Fibroblast of skin of right biceps (primary cell): ENCODE measurements at places on chromosomes 5 and 9.

- no peak for DNase-seq
Measured at GRCh38 chr9:84002344-84002743, 21.7 kb downstream of the RMI1 start.

DNA sequence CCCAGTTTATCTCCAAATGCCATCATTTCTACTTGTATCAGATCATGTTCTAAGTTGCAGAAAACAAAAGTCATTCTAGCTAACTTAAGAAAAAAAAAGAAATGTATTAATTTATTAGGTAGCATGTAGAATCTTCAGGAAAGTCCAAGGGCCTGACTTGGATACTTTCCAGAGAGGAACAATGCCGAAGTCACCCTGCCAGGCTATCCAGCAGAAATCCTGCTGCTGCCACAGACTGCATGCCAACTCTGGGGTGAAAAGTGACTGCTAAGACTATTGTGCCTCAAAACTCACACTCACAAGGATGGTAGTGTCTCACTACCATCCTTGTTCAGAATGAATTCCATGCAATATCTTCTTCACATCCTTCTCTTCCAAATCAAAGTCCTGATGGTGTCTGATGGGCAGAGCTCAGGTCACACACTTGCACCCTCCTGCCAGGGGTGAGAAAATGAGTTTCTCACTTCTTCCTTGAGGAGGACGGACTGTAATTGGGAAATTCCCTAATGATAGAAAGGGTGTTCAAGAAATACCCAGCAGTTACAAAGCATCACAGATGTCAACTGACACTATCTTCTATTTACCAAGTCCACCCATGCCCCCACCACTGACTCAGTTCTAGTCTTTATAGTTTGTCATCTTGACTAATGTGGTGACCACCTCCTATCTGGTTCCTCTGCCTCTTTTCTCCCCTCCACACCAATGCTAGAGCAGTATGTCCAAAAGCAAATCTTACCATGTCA lies 279.4 kb downstream of the CWC27 start:
- DNase-seq, result no peak

DNA sequence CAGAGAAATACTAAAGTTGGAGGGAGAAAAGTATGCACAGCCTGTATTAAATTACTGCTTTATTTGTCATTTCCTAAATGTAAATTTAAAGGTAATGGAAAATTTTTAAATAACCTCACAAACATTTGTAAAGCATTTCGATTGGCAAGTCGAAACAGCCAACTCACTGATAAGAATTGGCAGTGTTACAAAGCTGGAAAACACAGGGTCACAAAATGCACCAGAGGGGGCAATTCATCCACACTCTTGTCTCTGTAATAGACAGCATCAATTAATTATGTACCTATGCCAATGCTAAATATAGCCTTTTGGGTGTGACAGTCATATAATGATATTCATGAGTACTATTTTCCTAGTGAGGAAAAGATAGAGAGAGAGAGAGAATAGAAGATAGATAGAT lies 140.6 kb upstream of the PRLR start:
- no peak for DNase-seq

GRCh38 chr5:157464519-157465171 lies 4.6 kb downstream of the NIPAL4 start:
- DNase-seq, result peak; percentile 95

GRCh38 chr9:112005939-112006338 lies 109.3 kb downstream of the UGCG start:
- DNase-seq, result no peak

DNA sequence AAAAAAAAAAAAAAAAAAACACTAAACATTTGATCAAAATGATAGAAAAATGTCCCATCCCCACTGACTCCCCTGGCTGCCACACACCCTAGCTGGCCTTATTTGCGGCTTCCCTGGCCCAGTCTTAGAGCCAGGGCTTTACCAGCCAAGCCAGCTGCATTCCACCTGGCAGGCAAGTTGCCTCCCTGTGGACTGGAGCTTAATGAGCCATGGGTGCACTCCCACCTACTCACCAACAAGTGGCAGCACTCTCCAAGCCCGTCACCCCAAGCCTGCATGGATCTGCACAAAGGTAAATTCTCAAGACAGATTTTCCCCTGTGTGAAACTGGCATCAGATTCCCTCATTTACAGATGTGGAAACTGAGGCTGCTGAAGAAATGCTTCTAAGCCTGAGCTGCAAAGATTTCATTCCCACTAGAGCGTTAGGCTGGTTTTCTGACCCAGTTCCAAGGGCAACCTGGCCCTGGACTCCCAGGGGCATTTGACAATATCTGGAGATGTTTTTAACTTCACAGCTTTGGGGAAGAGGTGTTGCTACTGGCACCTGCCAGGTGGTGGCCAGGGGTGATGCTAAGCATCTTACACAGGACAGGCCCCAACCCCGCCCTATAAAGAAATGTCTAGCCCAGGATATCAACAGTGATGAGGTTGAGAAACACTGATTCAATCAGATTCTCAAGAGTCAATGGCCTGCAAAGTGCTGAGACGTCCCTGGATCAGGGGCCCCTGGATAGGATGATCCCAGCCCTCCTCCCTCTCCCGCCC lies 21.9 kb upstream of the VDAC1 start:
- DNase-seq, result peak; percentile 51

DNA sequence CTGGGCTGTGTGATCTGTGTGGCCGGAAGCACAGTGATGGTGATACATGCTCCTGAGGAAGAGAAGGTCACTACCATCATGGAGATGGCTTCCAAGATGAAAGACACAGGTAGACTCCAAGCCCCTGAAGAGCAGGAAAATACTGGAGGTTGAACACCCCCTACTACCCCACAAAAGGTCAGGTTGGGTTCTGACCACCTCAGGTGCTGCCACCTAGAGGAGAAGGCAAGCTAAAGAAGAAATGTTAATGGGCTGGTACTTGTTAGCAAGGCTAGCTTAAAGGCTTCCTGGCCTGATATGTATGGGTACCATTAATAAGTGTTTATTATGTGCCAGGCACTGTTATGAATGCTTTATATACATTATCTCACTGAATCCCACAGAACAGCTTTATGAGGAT lies 11.7 kb downstream of the NIPAL4 start:
- DNase-seq, result peak; percentile 40

DNA sequence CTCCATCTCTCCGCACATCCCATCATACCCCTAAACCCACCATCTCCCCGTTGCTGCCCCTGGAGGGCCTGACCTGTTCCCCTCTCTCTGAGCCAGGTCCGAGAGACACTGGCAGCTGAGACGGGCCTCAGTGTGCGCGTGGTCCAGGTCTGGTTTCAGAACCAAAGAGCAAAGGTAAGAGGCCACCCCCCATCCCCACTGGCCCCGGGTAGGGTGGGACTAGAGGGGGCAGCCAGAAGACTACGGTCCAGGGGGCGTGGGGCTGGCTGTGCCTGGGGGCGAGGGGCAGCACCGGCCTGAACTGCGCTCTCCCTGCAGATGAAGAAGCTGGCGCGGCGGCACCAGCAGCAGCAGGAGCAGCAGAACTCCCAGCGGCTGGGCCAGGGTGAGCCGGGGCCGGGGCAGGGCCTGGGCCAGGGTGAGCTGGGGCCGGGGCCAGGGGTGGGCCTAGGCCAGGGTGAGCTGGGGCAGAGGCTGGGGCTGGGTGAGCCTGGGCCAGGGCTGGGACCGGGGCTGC lies 79.8 kb downstream of the LMX1B start:
- no peak for DNase-seq

DNA sequence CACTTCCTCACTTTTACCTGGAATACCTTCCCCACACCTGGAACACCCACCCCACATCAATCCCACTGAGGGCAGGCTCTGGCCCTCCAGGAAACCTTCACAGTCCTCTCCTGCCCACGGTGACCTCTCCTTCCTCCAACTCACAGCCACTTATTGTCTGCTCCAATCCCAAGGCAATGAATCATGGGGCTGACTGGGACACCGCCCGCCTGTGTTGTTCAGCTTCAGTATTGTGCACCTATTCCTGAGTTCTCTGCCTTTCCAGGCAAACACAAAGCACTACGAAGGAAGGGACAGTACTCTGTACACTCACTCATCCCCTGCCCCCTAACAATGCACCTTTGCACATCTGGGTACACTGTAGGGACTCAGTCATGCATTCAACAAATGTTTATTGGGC lies 7.3 kb downstream of the PCDH1 start:
- DNase-seq, result no peak

- DNase-seq, result no peak
Measured at GRCh38 chr5:168752012-168752411, 172.8 kb upstream of the PANK3 start.

DNA sequence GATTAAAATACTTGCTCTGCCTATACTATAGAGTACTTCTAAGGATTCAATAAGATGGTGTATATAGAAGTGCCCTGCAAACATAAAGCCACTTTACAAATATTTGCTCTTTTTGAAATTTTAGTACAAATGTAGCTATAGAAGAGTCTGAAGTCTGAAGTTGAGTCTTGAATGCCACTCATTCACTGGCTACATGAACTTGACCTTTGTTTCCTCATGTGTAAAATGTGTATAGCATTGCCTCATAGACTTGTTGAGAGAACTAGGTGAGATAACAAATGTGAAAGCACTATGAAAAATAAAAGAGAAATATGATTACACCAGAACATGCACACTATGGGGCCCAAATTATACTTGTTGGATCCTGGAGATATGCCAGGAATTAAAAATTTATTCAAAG lies 244.7 kb downstream of the SEC61B start:
- no peak for DNase-seq

GRCh38 chr9:107112707-107113243 lies 170.3 kb upstream of the RAD23B start:
- no peak for DNase-seq

DNA sequence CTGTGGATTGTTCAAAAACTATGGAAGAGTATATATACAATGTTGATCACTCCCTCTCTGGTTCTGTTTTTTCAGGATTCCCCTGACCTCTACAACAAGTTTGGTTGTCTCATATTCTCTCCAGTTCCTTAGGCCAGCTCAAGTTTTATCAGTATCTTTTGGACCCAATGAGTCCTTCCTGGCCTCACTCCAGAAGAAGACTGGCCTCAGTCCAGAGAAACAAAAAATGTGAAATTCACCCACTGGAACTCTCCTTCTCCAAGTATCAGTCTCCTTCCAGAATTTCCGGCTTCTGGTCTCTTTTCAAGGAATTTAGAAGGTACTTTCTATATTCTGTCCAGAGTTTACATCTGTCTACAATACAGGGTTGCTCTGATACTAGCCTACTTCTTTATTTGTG lies 537.8 kb upstream of the FTMT start:
- DNase-seq, result no peak

DNA sequence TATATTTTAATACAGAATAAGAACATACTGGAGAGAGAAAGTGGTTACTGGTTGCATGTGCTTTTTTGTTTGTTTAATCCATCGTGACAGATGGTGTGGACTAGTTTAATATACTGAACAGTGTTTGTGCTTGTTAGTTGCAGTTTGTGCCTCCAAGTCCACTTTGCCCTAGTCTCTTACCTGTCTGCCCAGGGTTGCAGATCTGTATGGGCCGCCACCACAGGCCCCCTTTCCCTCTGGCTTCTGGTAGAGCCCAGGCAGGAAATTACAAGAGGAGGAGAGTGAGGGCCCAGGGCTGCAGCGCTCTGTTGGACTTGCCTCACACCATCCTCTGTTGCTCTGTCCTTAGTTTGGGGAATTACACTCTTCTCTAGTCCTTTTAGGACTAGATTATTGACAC lies 166.4 kb downstream of the KDM4C start:
- no peak for DNase-seq

DNA sequence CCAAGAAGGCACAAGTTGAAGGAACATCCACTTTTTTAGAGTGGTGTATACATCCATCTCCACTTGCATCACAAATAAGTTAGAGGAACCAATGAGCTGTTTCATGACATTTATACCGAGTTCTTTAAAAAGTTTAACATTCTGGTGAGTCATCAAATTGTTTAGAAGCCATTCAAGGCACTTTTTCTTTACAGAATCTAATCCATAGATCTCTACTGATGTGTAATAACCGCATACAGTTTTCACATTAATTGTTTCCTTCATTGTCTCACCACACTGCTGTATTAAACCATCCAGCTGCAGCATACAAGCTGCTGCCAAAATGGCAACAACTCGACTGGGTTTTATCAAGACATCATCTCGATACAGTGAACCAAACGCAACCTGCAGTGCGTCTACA lies 744 bp downstream of the GMCL2 start:
- peak; percentile 69 for DNase-seq

DNA sequence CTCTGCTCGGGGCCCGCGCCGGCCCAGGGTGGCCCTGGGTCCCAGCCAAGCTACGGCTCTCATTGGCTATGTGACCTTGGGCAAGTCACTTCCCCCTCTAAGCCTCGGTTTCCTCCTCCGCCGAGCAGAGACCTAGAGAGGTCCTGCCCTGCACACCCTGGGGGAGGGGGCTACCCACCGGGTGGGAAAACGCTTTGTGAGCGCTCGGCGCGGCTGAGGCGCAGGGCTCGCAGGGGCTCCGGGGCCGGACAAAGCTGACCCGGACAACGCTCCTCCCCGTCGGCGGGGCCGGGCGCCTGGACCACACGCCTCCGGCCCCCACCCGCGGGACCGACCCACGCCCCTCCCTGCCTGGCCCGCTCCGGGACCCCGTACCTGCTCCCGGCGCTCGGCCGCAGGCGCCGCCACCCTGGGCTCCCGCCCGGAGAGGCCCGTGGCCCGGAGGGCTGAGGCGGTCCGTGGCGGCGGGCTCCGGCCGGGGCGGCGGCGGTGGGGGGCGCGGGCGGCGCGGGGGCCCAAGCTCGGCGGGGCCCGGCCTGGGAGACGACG lies 85.7 kb upstream of the MELK start:
- peak; percentile 24 for DNase-seq

DNA sequence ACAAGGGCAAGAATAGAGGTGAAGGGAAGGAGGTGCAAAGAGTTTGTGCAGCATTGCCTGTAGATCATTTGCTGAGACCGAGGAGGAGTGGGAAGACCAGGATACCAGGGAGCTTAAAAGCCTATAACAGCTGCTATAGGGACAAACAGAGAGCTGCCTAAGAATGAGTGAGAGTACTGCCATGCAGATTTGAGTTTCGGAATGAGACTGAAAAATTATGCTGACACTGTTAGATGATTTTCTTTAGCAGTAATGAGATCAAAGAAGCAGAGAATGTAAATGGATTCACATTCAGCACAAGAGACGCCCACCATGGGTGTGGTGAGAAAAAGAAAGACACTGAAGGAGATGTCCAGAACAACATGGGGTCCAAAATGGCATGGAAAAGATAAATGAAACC lies 69.7 kb downstream of the EPB41L4A start:
- no peak for DNase-seq

DNA sequence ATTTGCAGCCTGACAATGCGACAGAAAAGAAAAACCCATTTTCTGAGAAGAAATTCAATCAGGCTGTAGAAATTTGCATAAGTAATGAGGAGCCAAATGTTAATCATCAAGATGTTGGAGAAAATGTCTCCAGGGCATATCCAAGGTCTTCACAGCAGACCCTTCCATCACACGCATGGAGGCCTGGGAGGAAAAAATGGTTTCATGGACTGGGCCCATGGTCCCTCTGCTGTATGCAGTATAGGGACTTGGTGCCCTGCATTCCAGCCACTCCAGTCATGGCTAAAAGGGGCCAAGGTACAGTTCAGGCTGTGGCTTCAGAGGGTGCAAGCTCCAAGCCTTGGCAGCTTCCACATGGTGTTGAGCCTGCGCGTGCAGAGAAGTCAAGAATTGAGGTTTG lies 73.3 kb downstream of the CCDC192 start:
- no peak for DNase-seq

GRCh38 chr9:83511051-83511450 lies 27.1 kb downstream of the FRMD3 start:
- peak; percentile 71 for DNase-seq
